ENCODE measurements at places on chromosomes 12 and 14. TPM values are rescaled to one million over a fixed set of nuclear protein-coding genes. Genes with fewer than 3 reads are reported as not detected.

The PLBD2 gene
- total RNA-seq = 69.7 TPM

DNA sequence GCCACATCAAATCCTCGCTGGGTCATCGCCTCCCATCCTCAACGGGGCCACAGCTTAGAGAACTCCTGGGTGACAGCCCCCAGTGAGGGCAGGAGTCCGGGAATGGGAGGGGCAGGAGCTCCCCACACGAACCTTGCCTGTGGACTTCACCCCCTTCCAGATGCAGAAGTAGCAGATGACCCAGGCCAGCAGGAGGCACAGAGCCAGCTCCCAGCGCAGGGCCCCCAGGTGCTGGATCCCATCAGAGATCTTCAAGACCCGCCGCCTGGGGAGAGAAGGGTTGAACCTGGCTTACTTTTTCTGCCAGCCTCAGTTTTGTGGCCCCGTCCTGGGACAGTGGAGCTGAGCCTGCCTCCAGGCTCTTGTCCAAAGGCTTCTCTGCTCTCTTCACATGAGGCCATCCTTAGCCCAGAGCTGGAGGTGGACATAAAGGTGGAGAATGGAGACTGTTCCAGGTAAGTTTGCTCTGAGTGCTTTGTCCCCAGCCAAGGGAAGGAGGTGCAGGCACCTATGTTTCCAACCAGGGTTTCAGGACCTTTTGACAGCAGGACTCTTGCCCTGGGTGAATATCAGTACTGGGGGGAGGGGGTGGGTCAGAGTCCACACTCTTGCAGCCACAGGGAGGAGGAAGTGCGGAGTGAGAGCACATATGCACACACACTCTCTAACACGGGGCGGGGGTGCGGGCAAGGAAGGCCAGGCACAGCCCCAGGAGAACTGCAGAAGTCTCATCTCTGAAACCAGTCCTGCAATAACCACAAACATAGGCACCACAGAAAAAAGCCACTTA is 23.3 kb upstream of the SLC6A12 start:
- no peak for DNase-seq

DNA sequence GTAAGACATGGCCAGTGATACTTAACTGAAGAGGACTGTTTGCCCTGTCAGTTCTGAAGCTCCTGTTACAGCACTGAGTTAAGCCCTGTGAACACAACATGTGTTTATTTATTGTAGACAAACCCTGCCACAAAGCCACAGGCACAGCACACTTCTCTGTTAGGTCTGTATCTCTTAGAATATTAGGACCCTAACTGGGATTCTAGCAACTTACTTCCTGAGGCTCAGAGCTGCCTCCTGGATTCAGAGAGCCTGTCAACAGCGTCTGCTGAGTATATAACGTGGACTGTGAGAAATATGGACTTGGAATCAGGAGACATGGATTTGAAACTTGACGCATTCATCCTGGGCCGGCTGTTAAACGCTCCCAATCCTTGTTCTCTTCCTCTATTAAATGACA is 135.0 kb upstream of the HIF1A start:
- no peak for DNase-seq

DNA sequence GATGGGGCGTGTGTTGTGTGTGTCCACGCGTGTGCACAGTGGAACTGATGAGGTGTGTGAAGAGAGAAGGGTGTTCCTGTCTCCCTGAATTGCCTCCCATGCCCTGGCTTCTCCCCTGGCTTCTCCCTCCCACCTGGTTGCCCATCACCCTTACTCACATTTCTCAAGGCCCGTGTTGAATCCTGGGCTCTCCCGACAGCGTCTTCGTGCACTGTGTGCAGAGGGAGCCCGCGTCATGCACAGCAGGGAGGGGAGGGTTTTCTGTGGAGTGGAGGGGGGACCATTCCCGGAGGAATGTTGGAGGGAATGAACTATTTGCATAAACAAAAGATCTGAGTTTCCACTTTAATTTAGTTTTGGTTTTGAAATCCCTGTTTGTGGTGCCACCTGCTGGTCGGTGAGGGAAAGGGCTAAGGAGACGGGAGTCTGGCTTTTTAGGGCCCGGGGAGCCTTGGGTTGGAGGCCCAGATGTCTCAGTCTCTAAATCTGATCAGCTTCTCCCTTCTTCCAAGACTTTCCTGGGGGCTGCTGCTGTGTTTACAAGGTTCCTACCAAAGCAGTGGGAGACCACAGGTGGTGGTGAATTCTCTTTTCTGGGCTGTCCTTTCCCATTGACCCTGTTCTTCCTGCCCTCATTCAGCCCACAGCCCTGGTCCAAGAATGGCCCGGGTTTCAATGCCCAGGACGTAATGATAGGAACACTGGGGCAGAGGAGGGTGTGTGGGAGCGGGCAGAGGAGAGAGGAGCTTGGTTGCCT is at the start of gene C1R:
C1R (minus strand) TSS at position 217 of the 757 bp plus-strand sequence; CDS start at position 160, 57 bp downstream.
- DNase-seq = peak; percentile 24

- DNase-seq = no peak
Observed at GRCh38 chr12:42495244-42495643, 94.3 kb downstream of the PRICKLE1 start.

The CCDC88C gene
- total RNA-seq = 21.3 TPM

DNA sequence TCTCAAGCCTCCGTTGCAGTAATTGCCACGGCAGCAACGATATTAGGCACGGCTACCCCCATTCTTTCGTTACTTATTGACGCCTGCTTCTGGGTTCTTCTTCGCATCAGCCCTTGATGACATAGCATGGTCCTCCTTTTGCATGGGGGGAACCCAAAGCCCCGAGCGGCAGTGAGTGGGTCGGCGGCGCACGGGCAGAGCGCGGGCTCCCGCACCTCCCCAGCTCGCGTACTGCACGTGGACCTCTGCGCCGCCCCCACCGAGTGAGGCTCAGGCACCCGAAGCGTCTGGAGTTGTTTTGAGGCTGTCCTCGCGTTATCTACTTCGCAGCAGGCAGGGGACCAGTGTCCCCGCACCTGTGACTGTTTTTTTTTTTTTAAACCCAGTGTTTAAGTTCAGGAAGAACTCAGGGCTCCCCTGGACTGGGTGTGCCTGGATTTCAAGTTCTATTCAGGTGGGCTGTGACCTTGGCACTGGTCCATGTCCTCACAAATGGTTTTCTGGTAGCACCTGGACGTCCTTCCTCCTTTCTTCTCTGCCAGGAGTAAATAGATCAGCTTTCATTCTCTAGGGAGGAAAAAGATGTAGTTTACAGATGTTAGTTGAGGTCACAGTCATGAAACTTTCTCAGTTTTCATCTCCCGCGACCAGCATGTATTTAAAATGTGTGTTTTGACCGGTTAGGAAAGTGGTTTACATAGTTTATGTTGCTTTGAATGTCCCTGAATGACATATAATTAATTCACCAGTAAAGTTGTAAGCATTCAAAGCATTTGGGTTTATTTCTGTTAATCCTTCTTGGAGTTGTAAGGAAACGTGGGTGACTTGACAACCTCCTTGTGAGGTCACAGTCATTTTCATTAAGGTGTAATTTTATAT is 1.4 kb upstream of the FOXN4 start:
- no peak for DNase-seq
